ENCODE measurements at places on chromosomes 5 and 9. TPM values are rescaled to one million over a fixed set of nuclear protein-coding genes. Genes with fewer than 3 reads are reported as not detected.

Gene OR13J1
- total RNA-seq, result not detected

Gene RNF180
- total RNA-seq, result 29.9 TPM

Gene ACOT12
- 0.28 TPM for total RNA-seq

Gene ADAM19
- total RNA-seq, result 16.6 TPM

Gene DMGDH
- total RNA-seq, result 4.8 TPM

Gene NEURL1B
- total RNA-seq, result 13.9 TPM

Gene FBP2
- not detected for total RNA-seq

Gene TCF7
- total RNA-seq, result 2.5 TPM

Gene SLC1A1
- total RNA-seq, result 24.0 TPM

Gene DCANP1
- total RNA-seq, result not detected

Gene JAKMIP2
- 41.5 TPM for total RNA-seq

Gene FCHO2
- 37.5 TPM for total RNA-seq

Gene TRPM3
- 30.8 TPM for total RNA-seq

Gene B4GALT7
- 22.0 TPM for total RNA-seq

Gene PTGES
- total RNA-seq, result 2.7 TPM

Gene PTGES2
- 91.7 TPM for total RNA-seq

Gene FAM120AOS
- total RNA-seq, result 43.0 TPM

Gene BAAT
- 1.8 TPM for total RNA-seq

Gene EXOC3
- total RNA-seq, result 96.8 TPM

Gene ITK
- 1.1 TPM for total RNA-seq

Gene MUSK
- not detected for total RNA-seq

Gene SPATA31C1
- total RNA-seq, result 0.72 TPM

Gene F2RL1
- 1.6 TPM for total RNA-seq

Gene SLC6A7
- 63.6 TPM for total RNA-seq

Gene PAX5
- not detected for total RNA-seq

Gene PHF24
- 146 TPM for total RNA-seq

Gene DND1
- total RNA-seq, result 2.1 TPM

Gene RNF20
- total RNA-seq, result 52.5 TPM

Gene GABRA1
- total RNA-seq, result 291 TPM

Gene TSC1
- total RNA-seq, result 89.4 TPM

Gene KCNIP1
- total RNA-seq, result 14.0 TPM

Gene ABO
- total RNA-seq, result 1.1 TPM

Gene NMUR2
- 0.57 TPM for total RNA-seq

Gene KLF4
- total RNA-seq, result 14.2 TPM

Gene SAPCD2
- total RNA-seq, result 4.1 TPM

Gene PCDHGA8
- total RNA-seq, result 4.6 TPM

Gene FOXI1
- total RNA-seq, result not detected
